ENCODE measurements at places on chromosomes 4 and X.

GRCh38 chr4:163077680-163078079, 89.0 kb downstream of the NAF1 start:
- no peak for DNase-seq
- no peaks in the 10 kb centered on the region for H3K36me3 ChIP-seq
- no peaks in the 10 kb centered on the region for H3K4me1 ChIP-seq
- H3K27me3 ChIP-seq: peaks cover 2% of the 10 kb centered on the region
- no peak overlapping the region for H3K27ac ChIP-seq

- DNase-seq: no peak
- H3K36me3 ChIP-seq: peaks cover 5% of the 10 kb centered on the region
- H3K27ac ChIP-seq: no peak overlapping the region
- H3K27me3 ChIP-seq: no peaks in the 10 kb centered on the region
- peaks cover 15% of the 10 kb centered on the region for H3K4me1 ChIP-seq
Observed at GRCh38 chr4:78862314-78862737, 76.9 kb downstream of the PAQR3 start.

DNA sequence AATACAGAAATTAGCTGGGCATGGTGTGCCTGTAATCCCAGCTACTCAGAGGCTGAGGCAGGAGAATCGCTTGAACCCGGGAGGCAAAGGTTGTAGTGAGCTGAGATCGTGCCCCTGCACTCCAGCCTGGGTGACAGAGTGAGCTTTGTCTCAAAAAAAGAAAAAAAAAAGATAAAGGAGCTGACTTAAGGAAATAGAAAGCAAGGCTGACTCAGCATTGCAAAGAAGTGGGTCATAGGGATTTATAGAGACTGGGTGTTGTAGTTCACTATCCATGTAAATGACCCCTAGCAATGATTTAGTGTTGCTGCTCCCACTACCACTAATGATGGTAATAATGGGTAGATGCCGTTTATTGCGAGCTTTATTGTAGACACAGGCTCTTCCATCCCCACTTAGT, 47.6 kb downstream of the ADD1 start:
- no peak overlapping the region for H3K4me3 ChIP-seq
- H3K27ac ChIP-seq: no peak overlapping the region
- no peak for DNase-seq
- H3K4me1 ChIP-seq: peaks cover 8% of the 10 kb centered on the region

DNA sequence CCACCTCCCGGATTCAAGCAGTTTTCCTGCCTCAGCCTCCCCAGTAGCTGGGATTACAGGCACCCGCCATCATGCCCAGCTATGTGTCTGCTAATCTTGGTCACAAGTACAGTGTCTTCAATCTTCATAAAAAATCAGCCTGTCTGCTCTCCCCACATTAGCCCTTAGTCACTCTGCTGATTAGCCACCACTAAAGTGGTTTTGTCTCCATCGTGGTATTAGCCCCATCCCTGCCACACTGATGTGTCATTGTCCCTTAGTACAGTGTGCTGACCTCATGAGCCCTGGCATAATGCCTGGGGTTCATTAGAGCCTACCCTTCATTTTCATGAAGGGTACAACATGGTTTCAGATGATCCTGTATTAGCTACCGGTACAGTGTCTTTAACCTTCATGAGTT, 49.9 kb downstream of the ZNF157 start:
- no peaks in the 10 kb centered on the region for H3K27me3 ChIP-seq
- no peaks in the 10 kb centered on the region for H3K4me1 ChIP-seq
- no peak overlapping the region for H3K4me3 ChIP-seq
- H3K27ac ChIP-seq: no peak overlapping the region

DNA sequence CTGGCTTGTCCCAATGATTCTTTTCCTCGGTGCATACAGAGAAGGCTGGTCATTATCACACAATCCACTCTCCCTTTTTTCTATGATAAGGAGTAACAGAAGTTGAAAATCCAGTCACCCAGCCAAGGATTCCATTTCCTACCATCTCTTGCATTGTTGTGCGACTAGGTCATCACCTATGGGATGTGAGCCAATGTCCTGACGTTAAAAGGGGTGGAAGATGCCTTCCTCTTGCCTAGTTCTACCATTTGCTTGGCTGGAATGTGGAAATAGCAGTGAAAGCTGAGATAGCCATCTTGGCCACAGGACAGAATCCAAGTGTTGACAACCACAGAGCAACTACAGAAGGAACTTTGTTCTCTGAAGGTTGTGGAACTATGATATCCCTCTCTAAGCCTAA, 132.2 kb upstream of the KIT start:
- no peak for DNase-seq
- H3K4me1 ChIP-seq: no peaks in the 10 kb centered on the region
- no peak overlapping the region for H3K4me3 ChIP-seq
- H3K27me3 ChIP-seq: no peaks in the 10 kb centered on the region

DNA sequence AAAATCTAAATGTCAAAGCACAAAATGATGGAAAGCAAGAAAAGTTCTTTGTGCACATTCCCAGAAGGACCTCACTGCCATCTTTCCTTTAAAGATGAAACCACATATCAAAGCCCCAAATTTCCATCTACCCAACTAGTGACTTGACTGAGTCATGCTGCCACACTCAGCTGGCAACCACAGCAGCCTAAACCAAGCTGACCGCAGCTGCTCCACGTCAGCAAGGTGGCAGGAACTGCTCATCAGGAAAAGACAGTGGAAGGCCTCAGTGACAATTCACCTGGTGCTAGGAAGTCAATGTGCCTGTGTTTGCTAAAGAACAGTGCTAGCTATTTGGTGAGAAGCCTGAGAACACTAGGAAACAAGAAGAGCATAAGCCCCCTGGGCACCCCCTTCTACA, 26.1 kb downstream of the ACOX3 start:
- no peaks in the 10 kb centered on the region for H3K27me3 ChIP-seq
- DNase-seq: peak; percentile 10
- H3K27ac ChIP-seq: peak overlapping the region; percentile 88
- peaks cover 31% of the 10 kb centered on the region for H3K4me1 ChIP-seq
